ENCODE measurements at places on chromosomes 13 and 19.
A peak's percentile ranks its signal among the peaks of the same experiment; 100 is the strongest.

DNA sequence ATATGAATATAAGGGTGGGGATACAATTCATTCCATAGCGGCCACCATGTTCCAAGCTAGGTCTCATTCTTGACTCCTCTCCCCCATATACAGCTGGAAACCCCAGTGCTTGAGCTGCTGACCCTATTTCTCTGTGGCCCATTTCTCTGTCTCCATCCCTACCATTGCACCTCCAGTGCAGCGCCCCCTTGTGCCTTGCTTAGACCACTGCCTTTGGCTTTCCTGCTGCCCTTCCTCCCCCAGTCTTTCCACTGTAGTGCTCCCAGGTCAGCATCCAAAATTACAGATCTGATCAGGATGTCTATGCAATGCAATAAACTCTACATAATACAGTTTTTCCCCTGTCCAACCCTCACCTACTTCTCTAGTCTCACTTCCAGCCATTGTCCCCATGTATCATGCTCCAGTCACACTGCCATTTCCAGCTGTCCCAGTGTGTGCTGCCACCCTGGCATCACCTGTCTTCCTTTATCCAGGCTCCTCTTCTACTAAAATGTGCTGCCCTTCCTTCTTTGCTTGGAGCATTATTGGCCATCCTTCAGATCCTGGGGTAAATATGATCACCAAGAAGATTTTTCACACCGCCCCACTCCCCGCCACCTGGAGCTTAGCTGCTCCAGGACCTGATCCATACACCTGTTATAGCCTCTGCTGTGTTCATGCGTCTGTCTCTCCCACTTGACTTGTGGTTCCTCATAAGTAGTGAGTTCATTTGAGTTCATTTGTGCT, 199.4 kb upstream of the IPO5 start:
- DNase-seq: no peak

GRCh38 chr19:14786421-14786851, 8.1 kb upstream of the ADGRE2 start:
- peak; percentile 63 for DNase-seq

DNA sequence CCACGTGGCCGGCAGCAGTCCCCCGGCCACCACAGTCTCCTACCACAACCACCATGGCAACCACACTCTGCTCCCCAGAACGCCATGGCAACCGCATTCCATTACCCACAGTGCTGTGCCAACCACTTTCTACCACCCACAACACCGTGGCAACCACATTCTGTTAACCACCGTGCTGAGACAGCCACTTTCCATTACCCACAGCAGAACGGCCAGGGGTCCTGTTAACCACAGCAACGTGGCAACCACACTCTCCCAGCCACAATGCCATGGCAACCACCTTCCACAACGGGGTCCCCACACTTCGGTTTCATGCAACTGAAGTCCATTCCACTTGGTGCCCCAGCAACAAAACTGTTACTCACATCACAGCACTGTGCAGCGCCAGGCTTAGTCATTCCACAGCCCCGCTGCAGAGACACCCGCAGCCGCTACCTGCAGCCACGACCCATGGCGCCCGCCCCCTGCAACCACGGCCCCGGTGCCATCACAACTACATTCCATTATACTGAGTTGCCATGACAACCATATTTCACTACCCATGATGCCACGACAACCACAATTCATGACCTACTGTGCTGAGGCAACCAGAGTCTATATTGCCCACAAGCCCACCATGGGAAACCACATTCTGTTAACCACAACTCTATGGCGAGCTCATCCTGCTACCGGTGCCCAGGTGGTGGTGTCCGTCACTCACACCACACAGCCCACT, 10.0 kb downstream of the DPF1 start:
- DNase-seq: no peak

- no peak for DNase-seq
Observed at GRCh38 chr13:45623516-45624090, 8.1 kb upstream of the ERICH6B start.

DNA sequence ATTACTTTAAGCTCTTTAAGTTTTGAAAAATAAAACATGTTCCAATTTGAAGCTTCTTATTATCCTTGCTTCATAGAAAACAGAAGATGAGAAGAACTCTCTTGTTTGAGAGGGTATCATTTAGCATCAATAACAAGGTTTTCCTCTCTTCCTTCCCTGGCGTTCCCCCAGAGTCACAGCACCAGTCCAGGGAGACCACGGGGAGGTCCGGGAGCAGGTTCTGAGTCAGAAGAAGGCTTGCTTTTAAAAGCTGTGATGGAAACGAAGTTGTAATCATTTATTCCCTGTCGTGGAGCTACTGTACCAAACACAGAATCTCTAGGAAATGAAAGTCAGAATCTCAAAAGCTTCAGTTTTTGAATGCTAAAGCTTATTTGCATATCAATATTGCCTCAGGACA, 174.0 kb upstream of the LSM14A start:
- no peak for DNase-seq

DNA sequence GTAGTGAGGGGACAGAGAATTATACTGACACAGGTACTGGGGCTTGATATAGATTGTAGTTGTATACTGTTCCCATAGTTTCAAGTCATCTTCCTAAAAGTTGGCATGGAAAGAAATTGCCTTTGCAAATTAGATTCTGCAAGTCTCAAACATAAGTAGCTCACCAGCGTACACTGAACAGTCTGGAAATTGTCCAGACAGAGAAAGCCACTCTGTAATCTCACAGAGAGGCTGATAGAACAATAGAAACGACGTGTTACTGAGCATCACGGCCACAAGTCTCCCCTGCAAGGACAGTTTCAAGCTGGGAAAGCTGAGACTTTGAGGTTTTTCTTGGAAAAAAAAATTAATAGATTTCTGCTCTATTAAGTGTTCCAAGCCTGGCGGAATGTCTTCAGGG, 228.6 kb downstream of the DNAJC15 start:
- no peak for DNase-seq

- DNase-seq: no peak
Observed at GRCh38 chr13:35225582-35225981, 250.9 kb downstream of the MAB21L1 start.

GRCh38 chr19:53172889-53173288, 14.0 kb upstream of the ZNF347 start:
- no peak for DNase-seq

Measured in glutamatergic neuron (in vitro differentiated cells).